ENCODE measurements at places on chromosomes 11 and 22.

DNA sequence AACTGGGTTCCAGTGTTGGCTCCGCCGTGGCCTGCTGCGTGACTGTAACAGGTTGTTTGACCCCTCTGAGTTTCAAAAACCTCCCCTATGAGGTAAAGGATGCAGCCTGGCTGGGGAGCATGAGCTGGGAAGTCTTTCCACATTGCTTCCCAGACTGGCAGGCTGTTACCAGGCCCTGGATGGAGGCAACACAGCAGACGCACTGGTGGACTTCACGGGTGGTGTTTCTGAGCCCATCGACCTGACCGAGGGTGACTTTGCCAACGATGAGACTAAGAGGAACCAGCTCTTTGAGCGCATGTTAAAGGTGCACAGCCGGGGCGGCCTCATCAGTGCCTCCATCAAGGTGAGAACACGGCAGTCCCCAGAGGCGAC is 11.4 kb downstream of the OMP start:
- DNase-seq, result no peak

DNA sequence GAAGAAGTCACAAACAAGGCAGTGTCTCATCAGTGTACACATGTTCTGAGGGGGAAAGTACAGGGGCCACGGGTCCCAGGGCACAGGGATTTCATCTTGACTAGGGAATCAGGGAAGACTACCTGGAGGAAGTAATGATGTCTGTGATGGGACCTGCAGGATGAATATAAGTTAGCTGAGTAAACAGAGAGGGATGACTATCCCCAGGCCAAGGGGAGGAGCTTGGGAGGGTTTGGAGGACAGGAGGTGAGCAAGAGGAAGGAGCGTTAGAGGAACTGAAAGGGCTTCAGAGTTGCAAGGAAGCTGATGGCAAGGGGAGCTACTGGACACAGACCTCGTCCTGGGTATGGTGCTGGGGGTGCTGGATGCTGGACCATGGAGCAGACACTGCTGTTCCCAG is 56.4 kb downstream of the TRAF6 start:
- DNase-seq, result no peak

GRCh38 chr22:50705219-50705691 is 32.6 kb downstream of the SHANK3 start:
- peak; percentile 92 for DNase-seq

GRCh38 chr11:126639692-126640091 is 284.2 kb downstream of the ST3GAL4 start:
- no peak for DNase-seq

GRCh38 chr11:117121176-117121575 is 22.9 kb upstream of the PAFAH1B2 start:
- DNase-seq, result no peak

- DNase-seq, result peak; percentile 63
Measured at GRCh38 chr11:75474878-75475766, 42.1 kb upstream of the KLHL35 start.

DNA sequence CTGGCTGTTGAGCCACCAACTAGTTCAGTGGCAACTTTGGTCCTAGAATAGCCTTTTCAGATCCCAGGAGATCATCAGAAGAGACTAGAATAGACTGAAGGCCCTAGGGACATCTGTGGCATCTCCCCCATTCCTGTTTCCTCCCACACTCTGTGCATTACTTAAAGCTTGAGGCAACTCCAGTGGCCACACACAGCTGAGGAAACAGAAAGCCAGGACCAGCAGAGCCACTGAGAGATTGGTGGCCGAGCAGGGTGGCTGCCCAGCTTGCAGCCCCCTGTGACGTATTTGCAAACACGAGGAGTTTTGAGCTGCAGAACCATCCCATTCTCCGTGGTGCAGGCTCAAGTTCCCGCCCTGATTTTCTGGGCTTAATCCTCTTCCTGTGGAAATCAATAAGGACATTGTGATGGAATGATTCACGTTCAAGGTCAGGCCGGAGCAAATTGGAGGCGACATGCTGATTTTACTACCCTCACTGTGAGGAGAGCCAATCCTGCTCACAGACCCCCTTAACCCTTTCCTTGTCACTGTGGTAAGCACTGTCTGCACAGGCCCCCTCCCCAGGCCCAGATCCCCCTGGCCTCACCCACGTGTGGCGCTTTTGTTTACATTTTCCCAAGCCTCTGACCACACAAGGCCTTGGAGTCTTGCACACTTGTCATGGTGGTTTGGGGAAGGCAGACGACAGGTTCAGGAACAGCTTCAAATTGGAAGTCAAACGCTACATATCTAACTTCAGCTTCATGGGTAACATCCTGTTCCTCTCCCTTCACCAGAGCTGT is 69.1 kb upstream of the MYOD1 start:
- DNase-seq, result peak; percentile 94

GRCh38 chr11:19499999-19500398 is 212.6 kb upstream of the NAV2 start:
- no peak for DNase-seq

DNA sequence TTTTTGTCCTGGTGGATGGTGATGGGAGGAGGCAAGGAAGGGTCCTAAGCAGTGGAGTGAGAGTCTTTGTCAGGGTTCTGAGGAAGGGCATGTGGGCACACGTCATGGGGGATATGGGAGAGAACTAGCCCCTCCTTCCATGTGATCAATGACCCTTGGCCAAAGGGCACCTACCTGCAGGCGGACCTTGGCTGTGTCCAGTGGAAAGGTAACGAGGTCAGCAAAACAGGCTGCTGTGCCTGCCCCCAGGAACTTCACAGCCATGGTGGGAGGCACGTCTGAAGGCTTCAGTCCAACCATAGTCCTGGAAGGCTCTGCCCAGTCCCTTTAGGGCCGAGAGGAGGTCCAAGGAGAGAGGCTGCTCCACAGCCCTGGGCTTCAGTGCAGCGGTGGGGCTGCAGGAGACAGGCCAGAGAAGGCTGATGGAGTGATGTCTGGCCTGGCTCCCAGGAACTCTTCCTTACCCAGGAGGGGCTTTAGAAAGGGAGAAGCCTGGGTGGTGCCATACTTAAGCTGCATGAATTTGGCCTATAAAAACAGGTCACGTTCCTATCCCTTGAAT is 2.1 kb downstream of the UCP3 start:
- DNase-seq, result no peak

GRCh38 chr11:123214396-123214795 is 19.3 kb upstream of the CLMP start:
- DNase-seq, result no peak
